ENCODE measurements at places on chromosomes 5 and 9.

DNA sequence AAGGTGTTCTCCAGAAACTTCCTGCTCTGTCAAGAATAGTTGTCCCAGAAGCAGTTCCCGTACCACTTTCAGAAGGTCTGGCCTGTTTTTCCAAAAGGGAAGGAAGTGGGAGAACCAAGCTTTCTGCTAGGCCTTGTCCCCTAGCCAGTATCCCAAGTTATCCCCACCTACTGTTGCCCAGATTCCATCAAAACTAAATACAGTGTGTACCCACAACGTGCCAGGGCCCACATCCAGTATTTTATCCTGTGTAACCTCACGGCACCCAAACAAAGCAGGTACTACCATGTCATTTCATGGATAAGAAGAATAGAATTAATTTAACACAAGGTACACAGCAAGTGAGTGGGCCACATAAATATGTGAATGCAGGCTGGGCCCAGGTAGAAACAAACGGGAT is 126.2 kb downstream of the CDK5RAP2 start:
- DNase-seq = no peak

GRCh38 chr9:73011181-73011750 is 58.4 kb upstream of the ALDH1A1 start:
- peak; percentile 52 for DNase-seq

GRCh38 chr5:137156180-137156579 is 342.9 kb downstream of the SPOCK1 start:
- DNase-seq = no peak

GRCh38 chr5:156350256-156350655 is 23.3 kb downstream of the SGCD start:
- no peak for DNase-seq

DNA sequence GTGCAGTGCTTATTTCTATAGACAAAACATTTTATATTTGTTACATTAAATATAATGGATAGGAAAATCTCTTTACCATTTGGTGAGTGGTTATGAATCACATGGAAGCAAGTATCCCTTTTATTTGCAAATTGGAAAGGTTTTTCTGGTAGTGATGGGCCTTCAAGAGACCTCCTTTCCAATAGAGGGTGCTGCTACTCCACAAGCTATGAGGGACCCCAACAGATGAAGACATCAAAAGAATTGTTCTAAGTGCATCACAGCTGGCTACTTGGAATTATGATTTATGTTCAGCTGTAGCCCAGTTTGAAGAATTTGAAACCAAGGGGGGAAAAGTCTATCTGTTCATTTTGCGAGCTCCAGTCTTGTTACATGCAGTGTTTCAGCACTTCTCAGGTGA is 493.7 kb upstream of the SGCD start:
- DNase-seq = no peak

DNA sequence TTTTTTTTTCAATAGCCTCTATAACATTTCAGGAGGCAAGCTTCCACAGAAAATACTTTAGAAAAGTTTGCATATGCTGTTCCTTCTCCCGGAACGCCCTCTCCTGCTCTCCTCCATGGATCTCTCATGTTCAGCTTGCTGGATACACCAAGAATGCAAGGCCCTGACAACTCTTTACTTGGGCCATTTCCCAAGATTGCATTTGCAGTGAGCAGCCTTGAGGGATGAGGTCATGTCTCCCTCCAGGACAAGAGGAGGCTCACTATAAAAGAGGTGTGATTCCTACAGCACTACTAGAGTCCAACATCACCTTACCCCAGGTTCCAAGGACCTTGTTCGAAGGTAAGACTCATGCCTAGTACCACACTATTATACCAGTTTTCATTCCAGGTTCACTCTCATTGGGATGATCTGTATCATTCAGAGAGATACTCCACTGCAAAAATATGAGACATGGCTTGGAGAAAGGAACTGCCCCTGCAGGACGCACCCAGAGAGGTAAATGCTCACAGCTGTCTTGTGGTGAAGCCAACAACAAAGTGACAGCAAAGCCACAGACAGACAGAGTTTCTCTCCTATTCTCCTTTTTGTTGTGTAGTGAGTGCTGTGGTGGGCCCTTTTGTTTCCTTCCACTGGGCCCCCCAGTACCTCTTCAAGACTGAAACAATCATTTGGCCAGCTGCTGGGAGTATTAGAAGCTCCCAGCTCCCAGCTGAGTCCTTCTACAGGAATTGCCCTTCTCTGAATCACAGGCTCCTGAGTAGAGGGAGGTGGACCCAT is 151.7 kb upstream of the ZNF366 start:
- DNase-seq = no peak

GRCh38 chr5:95447961-95448360 is 56.8 kb downstream of the FAM81B start:
- DNase-seq = no peak

DNA sequence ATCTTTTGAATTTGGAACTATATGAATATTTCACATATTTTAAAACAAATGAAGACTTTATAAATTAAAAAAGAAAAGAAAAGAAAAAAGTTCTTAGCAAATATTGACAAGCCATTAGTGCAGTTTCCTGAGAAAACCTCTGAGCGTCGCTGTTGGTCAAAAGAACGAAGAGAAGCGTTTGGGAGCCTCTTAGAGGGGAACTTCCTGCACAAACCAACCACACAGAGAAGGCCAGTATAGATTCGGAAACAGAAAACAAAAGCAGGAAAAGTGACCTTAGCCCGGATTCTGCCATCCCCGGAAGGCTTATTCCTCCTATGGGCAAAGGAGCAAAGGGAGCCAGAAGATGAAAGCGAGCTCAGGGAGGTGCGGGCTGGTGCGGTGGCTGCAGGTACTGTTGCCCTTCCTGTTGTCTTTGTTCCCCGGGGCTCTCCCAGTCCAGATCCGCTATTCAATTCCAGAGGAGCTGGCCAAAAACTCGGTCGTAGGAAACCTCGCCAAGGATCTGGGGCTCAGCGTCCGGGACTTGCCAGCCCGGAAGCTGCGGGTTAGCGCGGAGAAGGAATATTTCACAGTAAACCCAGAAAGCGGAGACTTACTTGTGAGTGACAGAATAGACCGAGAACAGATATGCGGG is at the start of gene PCDHGB2:
Gene PCDHGB2, plus strand, starts transcription at position 205 of the 637 bp plus-strand sequence. Its CDS starts 142 bp downstream, at position 347.
- no peak for DNase-seq

GRCh38 chr5:102807878-102808502 is 52.9 kb downstream of the PAM start:
- no peak for DNase-seq

DNA sequence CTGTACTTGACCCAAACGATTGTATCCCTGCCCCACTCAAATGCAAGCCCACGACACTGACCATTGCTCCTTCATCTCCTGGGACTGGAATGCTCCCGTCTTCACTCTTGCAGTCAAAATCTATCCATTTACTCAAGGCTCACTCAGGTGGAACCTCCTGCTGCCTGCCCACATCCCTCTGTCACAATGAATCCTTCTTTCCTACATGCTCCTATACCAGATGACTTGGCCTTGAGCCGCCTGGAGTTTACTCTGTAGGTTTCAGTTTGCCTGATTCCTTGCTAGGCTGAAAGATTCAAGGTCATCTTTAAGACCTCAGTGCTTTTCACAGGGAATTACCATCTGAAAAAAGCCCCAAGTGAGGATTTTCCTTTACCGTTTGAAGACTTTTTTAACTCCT is 264.1 kb downstream of the GLIS3 start:
- DNase-seq = no peak

GRCh38 chr5:59039296-59040023 is 456.6 kb downstream of the RAB3C start:
- DNase-seq = no peak

GRCh38 chr5:180898621-180899246 is at the start of gene BTNL8:
Gene BTNL8, plus strand, starts transcription at chr5:180899159. Its CDS starts 152 bp downstream, at chr5:180899311.
- no peak for DNase-seq

- DNase-seq = no peak
These were observed 100.8 kb upstream of the PPP1R26 start for GRCh38 chr9:135378751-135379150.

DNA sequence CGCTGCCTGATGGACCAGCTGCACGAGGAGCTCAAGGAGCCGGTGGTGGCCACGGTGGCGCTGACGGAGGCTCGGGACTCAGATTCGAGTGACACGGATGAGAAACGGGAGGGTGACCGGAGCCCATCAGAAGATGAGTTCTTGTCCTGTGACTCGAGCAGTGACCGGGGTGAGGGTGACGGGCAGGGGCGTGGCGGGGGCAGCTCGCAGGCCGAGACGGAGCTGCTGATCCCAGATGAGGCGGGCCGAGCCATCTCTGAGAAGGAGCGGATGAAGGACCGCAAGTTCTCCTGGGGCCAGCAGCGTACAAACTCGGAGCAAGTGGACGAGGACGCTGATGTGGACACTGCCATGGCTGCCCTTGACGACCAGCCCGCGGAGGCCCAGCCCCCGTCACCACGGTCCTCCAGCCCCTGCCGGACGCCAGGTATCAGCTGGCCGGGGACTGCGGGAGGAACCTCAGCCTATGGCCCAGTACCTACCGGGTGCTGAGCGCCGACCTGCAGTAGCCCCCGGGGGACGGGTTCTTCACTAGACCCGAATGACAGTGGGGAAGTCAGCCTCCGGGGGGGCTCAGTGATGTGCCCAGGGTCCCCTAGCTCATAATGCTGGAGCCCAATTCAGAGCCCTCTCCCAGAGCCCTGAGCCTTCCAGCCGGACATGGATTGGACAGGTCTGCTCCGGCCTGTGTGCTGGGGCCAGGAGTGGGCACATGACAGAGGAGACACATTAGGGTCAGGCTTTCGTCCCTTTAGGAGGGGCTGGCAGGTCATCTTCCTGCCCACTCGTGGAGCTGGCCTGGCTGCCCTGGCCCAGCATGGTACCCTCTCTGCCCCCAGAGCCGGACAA is 33.0 kb downstream of the USP20 start:
- DNase-seq = no peak

- no peak for DNase-seq
These were observed 12.8 kb downstream of the NOTCH1 start for GRCh38 chr9:136532799-136533774.

DNA sequence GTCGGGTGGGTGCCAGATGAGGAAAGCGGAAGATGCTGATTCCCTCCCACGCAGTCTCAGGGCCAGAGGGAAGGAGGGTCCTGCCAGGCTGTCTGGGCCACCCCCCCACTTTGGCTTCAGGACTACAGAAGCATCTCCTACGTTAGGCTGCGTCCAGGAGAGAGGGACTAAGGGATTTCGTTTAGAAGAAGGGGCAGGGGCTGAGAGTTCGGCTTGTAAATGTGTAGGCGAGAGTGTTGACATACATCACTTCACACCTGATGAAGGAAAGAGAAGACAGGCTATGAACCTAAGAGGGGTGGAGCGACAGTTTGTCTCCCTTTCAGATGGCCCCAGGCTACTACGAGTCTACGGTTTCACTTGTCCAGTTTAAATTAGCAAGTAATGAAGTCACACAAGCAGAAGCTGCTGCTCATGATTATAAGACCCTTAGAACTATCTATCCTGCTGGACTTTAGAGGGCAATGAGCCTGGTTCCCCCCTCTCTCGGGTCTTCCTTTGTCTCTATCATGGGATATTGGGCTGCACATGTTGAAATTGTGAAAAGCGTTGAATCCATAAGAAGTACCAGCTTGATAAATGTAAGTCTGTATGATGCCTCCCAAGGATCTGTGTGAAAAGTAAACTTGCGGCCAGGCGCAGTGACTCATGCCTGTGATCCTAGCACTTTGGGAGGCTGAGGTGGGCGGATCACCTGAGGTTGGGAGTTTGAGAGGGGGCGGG is 193.0 kb downstream of the AOPEP start:
- no peak for DNase-seq

DNA sequence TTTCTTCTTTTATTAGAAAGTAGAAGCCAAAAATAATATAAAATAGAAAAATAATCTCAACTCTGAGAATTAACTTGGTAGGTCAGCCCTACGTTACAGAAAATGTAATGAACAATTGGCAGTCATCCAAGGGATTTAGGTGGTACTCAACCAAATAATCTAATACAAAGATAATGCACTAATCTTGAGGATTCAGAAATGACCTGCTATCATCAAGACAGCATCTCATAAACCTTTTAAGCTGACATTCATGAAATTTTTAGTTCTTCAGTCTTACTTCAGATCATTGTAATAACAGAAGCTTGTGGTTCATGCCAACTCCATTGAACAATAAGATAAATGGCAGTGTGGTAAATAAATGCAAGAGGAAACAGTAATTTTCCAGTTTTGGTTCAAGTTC is 1058.0 kb downstream of the MAT2B start:
- DNase-seq = no peak

GRCh38 chr9:108521063-108521590 is 334.7 kb downstream of the ACTL7B start:
- no peak for DNase-seq

- DNase-seq = no peak
These were observed 9.6 kb downstream of the SLCO4C1 start for GRCh38 chr5:102286476-102286875.

GRCh38 chr9:34552986-34553385 is 30.2 kb upstream of the ENHO start:
- no peak for DNase-seq

- no peak for DNase-seq
These were observed 34.8 kb upstream of the GLRX start for GRCh38 chr5:95857185-95857945.

- no peak for DNase-seq
These were observed 77.0 kb upstream of the DAP start for GRCh38 chr5:10838038-10838437.

- no peak for DNase-seq
These were observed 151.9 kb downstream of the NTRK2 start for GRCh38 chr9:84821431-84821830.

GRCh38 chr5:111643499-111643898 is 113.5 kb downstream of the NREP start:
- no peak for DNase-seq

DNA sequence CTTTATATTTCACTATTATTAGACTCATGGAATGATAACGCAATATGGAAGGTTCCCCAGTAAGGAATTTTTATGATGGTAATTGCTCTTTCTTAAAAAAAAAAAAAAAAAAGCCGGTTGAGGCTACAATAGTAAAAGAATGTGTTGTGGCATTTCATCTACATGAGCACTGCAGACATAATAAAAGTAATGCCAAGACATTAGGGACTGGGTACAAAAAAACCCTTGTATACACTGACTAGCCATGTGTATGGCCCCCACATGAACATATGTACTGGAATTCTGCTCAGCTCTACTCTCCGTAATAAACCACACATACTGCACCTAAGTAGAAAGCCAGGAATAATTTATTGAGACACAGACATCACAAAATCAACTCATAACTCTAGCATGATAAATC is 218.4 kb downstream of the ADAMTS6 start:
- DNase-seq = no peak

DNA sequence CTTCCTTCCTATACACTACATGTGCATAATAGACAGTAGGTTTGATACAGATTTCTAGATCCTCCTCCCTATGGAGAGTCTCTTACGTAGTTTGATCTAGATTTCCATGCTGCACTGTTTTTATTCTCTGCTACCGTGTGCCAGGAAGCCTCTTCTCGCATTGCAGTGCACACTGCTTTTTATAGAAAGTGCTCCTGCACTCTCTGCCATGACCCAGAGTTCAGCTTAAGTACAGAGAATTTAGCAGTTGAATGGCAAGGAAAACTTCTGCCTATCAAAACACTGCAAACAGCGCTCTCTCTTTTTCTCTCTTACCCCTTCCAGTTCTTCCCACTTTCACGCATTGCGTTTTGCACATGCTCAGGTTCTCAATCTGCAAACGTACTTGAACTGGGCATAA is 187.4 kb downstream of the ARHGAP26 start:
- DNase-seq = no peak
